Effector memory CD4-positive, alpha-beta T cell (primary cell): ENCODE measurements at places on chromosomes 4 and X.

GRCh38 chr4:82352825-82353366 is 20.9 kb downstream of the HNRNPD start:
- DNase-seq: no peak
- H3K4me3 ChIP-seq: no peak overlapping the region
- no peak overlapping the region for H3K27ac ChIP-seq
- H3K4me1 ChIP-seq: peaks cover 9% of the 10 kb centered on the region
- H3K36me3 ChIP-seq: peaks cover 55% of the 10 kb centered on the region

GRCh38 chr4:89899152-89899551 is 4.5 kb downstream of the MMRN1 start:
- H3K4me3 ChIP-seq: no peak overlapping the region
- H3K27me3 ChIP-seq: no peaks in the 10 kb centered on the region
- H3K27ac ChIP-seq: no peak overlapping the region
- H3K4me1 ChIP-seq: peaks cover 6% of the 10 kb centered on the region

- H3K36me3 ChIP-seq: no peaks in the 10 kb centered on the region
- DNase-seq: no peak
- H3K4me3 ChIP-seq: no peak overlapping the region
- H3K27ac ChIP-seq: no peak overlapping the region
- H3K27me3 ChIP-seq: no peaks in the 10 kb centered on the region
Observed at GRCh38 chrX:64192040-64192439, 13.5 kb downstream of the AMER1 start.

DNA sequence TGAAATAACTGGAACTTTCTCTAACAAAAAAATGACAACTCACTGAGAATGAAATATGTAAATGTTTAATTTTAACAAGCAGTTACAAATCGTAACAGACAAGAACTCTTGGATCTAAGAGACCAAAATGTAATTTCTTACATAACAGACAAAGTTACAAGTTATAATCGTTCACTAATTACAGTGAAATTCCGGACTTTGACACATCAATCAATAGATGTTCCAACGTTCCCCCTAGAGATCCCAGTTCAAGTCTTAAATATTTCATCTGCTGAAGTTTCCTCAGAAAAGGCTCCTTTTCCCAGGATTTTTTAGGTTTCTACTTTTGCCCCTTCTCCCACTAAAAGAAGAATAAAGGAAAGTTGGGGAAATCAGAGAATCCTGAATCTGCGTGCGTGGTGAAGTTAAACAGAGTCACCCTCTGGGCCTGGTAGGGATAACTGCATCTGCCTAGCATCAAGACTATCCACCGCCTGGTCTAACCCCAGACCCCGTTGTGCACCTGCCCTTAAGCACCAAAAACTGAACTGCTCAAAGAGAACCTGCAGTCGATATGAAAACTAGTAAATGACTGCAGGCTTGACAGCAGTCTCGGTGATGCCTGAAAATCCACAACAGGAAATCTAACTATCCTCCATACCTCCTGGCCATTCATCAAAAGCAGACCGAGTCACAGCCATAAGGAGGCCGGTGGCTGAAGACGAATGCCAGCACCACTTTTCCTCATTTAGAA is 2.3 kb downstream of the IRF2 start:
- H3K4me3 ChIP-seq: peak overlapping the region; percentile 82
- H3K27me3 ChIP-seq: no peaks in the 10 kb centered on the region
- H3K27ac ChIP-seq: peak overlapping the region; percentile 79
- no peaks in the 10 kb centered on the region for H3K36me3 ChIP-seq
- no peak for DNase-seq

- DNase-seq: no peak
- no peak overlapping the region for H3K27ac ChIP-seq
- no peaks in the 10 kb centered on the region for H3K27me3 ChIP-seq
- no peaks in the 10 kb centered on the region for H3K4me1 ChIP-seq
- H3K4me3 ChIP-seq: no peak overlapping the region
Observed at GRCh38 chr4:147987252-147987651, 255.4 kb downstream of the ARHGAP10 start.

DNA sequence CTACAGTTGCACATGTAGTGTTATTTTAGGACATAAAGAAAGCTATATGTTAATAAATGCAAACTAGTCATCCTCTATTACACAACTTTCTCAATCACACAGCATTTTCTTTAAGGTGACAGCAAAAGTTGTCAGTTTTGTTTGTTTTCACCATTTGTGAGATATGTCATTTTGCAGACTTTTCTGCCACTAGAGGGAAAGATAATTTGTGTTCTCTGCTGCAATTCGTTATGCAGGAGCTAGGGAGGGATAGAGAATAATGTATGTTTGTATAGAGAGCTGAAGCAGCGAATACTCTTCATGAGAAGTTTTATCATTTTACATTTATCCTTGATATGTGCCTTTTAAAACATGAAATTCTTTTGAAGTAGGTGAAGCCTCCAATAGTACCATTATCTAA is 670.6 kb upstream of the ATOH1 start:
- no peaks in the 10 kb centered on the region for H3K4me1 ChIP-seq
- H3K4me3 ChIP-seq: no peak overlapping the region
- DNase-seq: no peak
- no peaks in the 10 kb centered on the region for H3K27me3 ChIP-seq

DNA sequence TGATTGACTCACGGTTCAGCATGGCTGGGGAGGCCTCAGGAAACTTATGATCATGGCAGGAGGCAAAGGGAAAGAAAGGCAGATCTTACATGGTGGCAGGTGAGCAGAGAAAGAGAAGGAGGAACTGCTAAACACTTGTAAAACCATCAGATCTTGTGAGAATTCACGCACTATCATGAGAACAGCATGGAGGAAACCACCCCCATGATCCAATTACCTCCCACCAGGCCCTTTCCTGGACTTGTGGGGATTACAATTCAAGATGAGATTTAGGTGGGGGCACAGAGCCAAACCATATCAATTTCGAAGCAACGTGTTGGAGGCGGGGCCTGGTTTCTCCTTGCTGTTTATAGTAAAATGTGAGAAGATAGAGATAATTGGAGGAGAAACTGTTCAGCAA is 167.4 kb downstream of the GABRB1 start:
- no peaks in the 10 kb centered on the region for H3K27me3 ChIP-seq
- H3K27ac ChIP-seq: no peak overlapping the region
- no peak overlapping the region for H3K4me3 ChIP-seq
- no peak for DNase-seq
- H3K36me3 ChIP-seq: no peaks in the 10 kb centered on the region
- no peaks in the 10 kb centered on the region for H3K4me1 ChIP-seq

- no peak for DNase-seq
- H3K27me3 ChIP-seq: no peaks in the 10 kb centered on the region
- H3K36me3 ChIP-seq: no peaks in the 10 kb centered on the region
Observed at GRCh38 chrX:79140731-79141130, 3.8 kb upstream of the GPR174 start.

DNA sequence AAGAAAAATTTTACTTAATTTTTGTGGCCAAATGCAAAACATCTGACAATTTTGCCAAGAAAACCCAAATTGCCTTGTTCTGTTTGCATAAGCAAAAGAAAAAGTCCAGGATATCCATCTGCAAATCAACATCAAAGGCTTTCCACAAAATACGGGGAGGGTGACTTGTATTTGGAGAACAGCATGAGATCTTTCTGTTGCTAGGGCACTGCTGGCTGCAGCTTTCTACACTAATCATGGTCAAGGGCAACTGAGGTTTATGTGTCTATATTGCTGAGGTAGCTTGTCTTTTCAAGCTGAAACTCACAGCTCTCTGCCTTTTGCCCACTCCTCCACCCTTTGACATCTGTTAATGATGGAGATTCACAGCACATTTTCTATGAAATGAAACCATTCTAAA is 389.1 kb downstream of the NKX6-1 start:
- no peaks in the 10 kb centered on the region for H3K27me3 ChIP-seq
- H3K36me3 ChIP-seq: no peaks in the 10 kb centered on the region
- no peak for DNase-seq
- H3K4me3 ChIP-seq: no peak overlapping the region
- no peaks in the 10 kb centered on the region for H3K4me1 ChIP-seq

GRCh38 chrX:46967547-46967946 is 55.3 kb downstream of the JADE3 start:
- H3K27me3 ChIP-seq: no peaks in the 10 kb centered on the region
- DNase-seq: no peak
- no peak overlapping the region for H3K4me3 ChIP-seq
- no peak overlapping the region for H3K27ac ChIP-seq

GRCh38 chr4:108375434-108375833 is 206.7 kb upstream of the LEF1 start:
- no peak for DNase-seq
- no peak overlapping the region for H3K27ac ChIP-seq
- H3K27me3 ChIP-seq: no peaks in the 10 kb centered on the region
- H3K4me1 ChIP-seq: no peaks in the 10 kb centered on the region
- H3K4me3 ChIP-seq: no peak overlapping the region
- no peaks in the 10 kb centered on the region for H3K36me3 ChIP-seq

DNA sequence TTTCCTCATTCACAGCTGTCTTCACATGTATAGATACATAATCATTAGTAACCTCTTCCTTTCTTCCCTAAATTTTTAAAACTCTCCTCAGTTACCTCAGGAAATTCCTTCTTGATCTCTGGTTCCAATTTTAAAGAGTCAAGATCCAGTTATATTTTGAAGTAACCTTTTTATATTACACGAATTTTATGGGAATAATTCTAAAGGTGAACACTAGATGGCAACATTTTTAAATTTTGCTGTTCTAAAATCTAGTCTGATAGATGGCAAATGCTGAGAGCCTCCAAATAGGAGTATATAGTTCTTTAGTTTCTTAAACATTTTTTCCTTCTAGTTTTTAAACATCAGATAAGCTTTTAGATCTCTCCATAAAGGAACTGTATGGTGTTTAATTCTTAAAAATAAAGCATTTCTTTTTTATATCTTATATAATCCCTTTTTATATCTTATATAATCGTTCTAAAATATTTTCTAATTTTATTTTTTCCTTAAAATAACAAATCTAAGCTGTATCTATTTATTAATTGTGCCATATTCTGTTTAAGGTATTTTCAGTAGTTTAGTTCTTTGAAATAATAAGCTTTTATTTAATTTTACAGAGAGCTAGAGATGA is 37.9 kb upstream of the PAPSS1 start:
- no peak overlapping the region for H3K4me3 ChIP-seq
- H3K27me3 ChIP-seq: no peaks in the 10 kb centered on the region
- no peak for DNase-seq

DNA sequence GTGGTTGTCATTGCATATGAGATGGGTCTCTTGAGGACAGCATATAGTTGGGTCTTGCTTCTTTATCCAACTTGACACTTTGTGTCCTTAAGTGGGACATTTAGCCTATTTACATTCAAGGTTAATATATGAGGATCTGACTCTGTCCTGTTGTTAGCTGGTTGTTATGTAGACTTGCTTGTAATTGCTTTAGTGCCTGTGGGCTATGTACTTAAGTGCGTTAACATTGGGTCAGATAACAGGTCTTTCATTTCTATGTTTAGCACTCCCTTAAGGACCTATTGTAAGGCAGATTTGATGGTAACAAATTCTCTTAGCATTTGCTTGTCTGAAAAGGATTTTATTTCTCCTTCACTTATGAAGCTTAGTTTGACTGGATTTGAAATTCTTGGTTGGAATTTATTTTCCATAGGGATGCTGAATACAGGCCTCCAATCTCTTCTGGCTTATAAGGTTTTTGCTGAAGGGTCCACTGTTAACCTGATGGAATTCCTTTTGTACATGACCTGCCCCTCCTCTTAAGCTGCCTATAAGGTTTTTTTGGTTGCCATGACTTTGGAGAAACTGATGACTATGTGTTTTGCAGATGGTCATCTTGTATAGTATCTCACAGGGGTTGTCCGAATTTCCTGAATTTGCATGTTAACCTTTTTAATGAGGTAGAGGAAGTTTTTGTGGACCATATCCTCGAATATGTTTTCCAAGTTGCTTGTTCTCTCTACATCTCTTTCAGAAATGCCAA is 162.0 kb downstream of the NKX6-1 start:
- H3K4me3 ChIP-seq: no peak overlapping the region
- no peaks in the 10 kb centered on the region for H3K4me1 ChIP-seq
- no peaks in the 10 kb centered on the region for H3K36me3 ChIP-seq
- no peak for DNase-seq

DNA sequence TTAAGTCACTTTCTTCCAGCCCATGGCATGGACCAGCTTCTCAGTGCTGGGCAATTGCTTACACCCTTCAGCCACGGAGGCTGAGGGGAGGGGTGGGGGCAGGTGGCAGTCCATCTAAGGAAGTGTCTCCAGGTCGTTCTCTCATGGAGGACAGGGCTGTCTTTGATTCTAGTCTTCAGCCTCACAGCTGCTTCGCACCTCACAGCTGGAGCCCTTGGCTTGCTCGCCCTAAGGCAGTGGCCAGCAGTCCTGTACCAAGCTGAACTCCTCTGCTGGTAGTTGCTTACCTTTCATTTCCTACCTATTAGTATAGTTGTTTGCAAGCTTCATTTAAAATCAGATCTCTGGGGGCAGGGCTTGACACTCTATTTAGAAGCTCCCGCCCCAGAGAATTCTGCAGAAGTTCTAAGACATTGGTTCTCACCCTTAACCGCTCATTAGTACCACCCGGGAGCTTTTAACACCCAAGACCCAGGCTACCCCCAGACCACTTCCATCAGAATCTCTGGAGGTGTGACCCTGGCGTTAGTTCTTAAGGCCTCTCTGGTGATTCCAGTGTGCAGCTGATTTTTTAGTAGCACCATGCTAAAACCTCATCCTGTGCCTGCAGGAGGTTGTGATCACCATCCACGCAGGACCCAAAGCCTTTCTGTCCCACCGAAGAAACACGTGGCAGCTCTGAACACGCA is 386.8 kb downstream of the UNC5C start:
- H3K27ac ChIP-seq: no peak overlapping the region
- H3K4me3 ChIP-seq: no peak overlapping the region
- H3K27me3 ChIP-seq: no peaks in the 10 kb centered on the region
- no peaks in the 10 kb centered on the region for H3K36me3 ChIP-seq
- no peaks in the 10 kb centered on the region for H3K4me1 ChIP-seq

GRCh38 chr4:117983541-117984365 is 50.5 kb upstream of the NDST3 start:
- no peak overlapping the region for H3K4me3 ChIP-seq
- no peaks in the 10 kb centered on the region for H3K4me1 ChIP-seq
- H3K36me3 ChIP-seq: no peaks in the 10 kb centered on the region

DNA sequence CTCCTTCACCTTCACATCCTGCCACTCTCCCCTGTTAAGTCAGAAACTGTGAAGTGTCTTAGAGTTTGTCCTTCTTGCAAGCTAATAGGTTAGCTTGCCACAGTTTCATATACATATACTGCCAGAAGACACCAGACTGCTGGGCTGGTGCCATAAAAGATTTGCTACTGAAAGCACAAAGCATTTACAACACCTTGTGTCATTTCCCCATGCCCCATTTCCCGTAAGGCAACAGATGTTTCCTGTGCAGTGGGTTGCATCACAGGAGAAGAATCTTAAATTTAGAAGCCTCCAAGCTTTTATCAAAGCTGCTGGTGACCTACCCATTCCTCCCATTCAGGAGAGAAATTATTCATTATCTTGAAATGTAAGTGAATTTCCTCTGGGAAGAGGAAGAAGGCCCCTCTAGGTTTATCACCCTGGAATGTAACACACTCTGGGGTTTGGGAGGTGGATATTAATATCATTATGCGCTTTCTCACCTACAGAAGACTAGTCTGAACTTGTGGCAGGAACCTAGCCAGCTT is 34.5 kb upstream of the RAB33B start:
- no peaks in the 10 kb centered on the region for H3K36me3 ChIP-seq
- H3K27me3 ChIP-seq: no peaks in the 10 kb centered on the region
- H3K27ac ChIP-seq: no peak overlapping the region
- DNase-seq: no peak
- H3K4me1 ChIP-seq: no peaks in the 10 kb centered on the region
